ENCODE measurements at places on chromosomes 11 and 22.

DNA sequence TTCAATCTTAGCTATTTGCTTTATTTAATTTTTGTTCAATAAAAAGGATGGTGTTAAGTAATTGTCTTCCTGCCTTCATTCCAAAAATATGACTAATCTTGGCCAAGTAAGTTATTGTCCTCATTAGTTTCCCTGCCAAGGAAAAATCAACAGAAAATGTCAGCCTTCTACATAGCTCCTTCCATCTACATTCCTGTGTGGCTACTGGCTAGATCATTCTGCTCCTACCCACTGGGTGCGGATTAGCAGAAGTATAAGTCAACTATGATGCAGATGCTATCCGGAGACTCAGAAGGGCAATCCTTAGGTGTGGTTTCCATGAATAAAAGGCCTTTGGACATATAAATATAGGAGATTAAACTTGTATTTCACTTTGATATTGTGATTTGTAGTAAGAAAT lies 154.4 kb downstream of the SBF2 start:
- DNase-seq, result no peak
- H3K4me3 ChIP-seq, result no peak overlapping the region
- no peaks in the 10 kb centered on the region for H3K4me1 ChIP-seq
- no peak overlapping the region for H3K27ac ChIP-seq
- H3K36me3 ChIP-seq, result no peaks in the 10 kb centered on the region
- no peaks in the 10 kb centered on the region for H3K27me3 ChIP-seq

DNA sequence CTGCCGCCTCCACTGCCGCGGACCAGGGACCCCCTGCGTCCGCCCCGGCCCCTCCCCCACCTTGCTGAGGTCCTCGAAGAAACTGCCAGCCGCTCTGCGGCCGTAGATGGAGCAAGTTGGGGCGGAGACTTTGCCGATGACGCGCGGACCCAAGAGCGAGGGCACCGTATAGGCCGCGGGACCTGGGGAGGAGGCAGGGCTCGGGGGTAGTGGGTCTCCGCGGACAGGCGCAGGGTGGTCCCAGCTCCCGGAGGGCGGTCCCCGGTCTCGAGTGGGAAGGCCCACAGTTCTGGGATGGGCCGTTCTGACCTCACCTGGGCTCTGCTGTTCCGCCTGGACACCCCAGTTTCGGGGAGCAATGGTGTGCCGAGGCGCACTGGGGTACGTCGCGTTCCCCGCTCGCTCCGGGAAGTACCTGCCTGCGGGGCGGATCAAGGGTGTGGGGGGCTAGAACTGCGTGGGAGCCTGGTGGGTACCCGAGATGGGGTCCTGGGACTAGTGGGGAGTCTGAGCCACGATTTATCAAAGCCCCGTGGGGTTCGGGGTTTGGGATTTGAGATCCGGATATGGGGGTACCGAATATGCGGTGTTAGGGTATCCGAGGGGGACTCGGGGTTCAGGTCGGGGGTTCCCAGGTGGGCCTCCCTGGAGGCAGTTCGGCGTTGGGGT lies 1.2 kb upstream of the TYMP start:
- no peaks in the 10 kb centered on the region for H3K36me3 ChIP-seq
- H3K4me1 ChIP-seq, result peaks cover 73% of the 10 kb centered on the region
- no peaks in the 10 kb centered on the region for H3K27me3 ChIP-seq
- peak overlapping the region; percentile 99 for H3K27ac ChIP-seq
- peak overlapping the region; percentile 87 for H3K4me3 ChIP-seq

DNA sequence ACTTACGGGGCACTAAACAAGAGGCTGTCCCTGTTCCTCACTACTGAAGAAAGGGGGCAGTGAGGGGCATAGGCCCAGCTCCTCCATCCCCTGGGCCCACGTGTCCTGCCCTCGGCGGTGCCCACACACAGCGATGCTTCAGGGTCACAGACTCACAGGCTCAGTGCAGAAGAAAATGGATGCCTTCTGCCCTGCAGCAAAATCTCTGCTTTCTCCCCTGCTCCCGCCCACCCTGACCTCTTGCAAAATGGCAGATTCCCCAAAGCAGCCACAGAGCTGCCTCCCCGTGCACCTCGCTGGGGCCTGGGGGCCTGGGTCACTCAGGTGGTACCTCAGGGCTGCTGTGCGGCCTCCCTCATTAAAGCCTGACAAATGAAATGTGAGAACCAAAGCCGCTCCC lies 204.0 kb downstream of the DSCAML1 start:
- H3K27me3 ChIP-seq, result no peaks in the 10 kb centered on the region
- no peaks in the 10 kb centered on the region for H3K36me3 ChIP-seq
- H3K4me1 ChIP-seq, result no peaks in the 10 kb centered on the region
- no peak overlapping the region for H3K4me3 ChIP-seq
- H3K27ac ChIP-seq, result no peak overlapping the region

DNA sequence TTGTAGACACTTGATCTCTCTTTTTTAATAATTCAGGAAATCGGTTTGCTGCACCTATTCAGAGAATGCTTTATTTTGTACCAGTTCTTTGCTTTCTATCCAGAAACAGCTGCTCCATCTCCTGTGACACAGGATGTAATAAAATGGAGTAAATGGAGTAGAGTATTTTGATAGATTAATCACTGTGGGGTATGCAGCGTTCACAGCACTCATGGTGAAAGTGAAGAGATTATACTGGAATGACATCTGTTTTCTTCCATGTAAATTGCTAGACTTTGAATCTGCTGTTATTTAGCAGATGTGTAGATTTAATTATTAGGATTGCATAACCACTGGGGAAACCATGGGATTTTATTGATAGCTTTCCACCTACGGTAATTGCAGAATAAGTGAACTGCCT lies 227.3 kb upstream of the ARHGAP42 start:
- no peak overlapping the region for H3K27ac ChIP-seq
- no peaks in the 10 kb centered on the region for H3K36me3 ChIP-seq
- DNase-seq, result no peak
- H3K27me3 ChIP-seq, result no peaks in the 10 kb centered on the region

DNA sequence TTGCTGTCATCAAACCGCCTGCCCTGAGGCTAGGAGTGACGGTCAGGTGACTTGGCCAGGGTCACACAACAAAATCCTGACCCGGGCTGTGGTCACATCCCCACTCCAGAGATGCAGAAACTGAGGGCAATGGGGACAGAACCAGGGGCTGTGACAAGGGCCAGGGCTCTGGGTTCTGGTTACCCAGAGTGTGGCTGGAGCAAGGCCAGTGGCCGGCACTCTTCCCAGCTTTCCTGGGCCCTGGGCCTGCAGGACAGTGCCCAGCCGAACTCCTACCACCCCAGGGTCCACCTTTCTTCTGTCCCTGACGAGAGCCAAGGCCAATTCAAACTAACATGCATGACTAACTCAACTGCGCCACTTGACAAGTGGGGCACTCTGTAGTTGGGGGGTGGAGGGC lies 35.9 kb downstream of the ARVCF start:
- no peak overlapping the region for H3K4me3 ChIP-seq
- H3K36me3 ChIP-seq, result no peaks in the 10 kb centered on the region
- peaks cover 1% of the 10 kb centered on the region for H3K4me1 ChIP-seq
- H3K27me3 ChIP-seq, result no peaks in the 10 kb centered on the region

DNA sequence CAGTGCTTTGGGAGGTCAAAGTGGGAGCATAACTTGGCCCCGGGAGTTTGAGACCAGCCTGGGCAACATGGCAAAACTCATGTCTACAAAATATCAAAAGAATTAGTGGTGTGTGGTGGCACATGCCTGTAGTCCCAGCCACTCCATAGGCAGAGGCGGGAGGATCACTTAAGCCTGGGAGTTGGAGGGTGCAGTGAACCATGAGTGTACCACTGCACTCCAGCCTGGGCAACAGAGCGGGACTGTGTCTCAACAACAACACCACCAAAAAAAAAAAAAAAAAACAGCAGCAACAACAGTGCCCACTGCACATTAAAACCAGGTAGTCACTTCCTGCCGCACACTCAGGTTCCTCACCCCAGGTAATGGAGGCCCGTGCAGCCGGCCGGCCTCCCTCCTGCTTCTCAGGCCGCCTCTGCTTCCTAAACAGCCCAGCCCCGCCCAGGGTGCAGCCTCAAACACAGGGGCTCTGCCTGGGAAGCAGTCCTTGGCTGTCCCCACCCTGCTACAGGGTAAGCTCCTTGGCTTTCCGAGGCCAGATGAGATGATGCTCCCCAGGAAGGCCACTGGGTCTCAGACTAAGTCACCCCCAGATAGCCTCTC lies 318.3 kb downstream of the SHANK2 start:
- H3K27me3 ChIP-seq, result no peaks in the 10 kb centered on the region
- DNase-seq, result no peak
- no peak overlapping the region for H3K4me3 ChIP-seq
- no peak overlapping the region for H3K27ac ChIP-seq
- H3K4me1 ChIP-seq, result no peaks in the 10 kb centered on the region

GRCh38 chr11:67114275-67114896 lies 4.7 kb upstream of the KDM2A start:
- peaks cover 22% of the 10 kb centered on the region for H3K4me1 ChIP-seq
- no peak for DNase-seq
- H3K36me3 ChIP-seq, result no peaks in the 10 kb centered on the region
- H3K27me3 ChIP-seq, result no peaks in the 10 kb centered on the region

GRCh38 chr11:97815667-97816066 lies 1205.1 kb upstream of the CNTN5 start:
- H3K4me1 ChIP-seq, result no peaks in the 10 kb centered on the region
- no peak overlapping the region for H3K27ac ChIP-seq
- H3K36me3 ChIP-seq, result no peaks in the 10 kb centered on the region

- no peaks in the 10 kb centered on the region for H3K27me3 ChIP-seq
- no peak overlapping the region for H3K4me3 ChIP-seq
- no peaks in the 10 kb centered on the region for H3K4me1 ChIP-seq
- DNase-seq, result no peak
These were observed 311.3 kb downstream of the LUZP2 start for GRCh38 chr11:24808173-24808572.

DNA sequence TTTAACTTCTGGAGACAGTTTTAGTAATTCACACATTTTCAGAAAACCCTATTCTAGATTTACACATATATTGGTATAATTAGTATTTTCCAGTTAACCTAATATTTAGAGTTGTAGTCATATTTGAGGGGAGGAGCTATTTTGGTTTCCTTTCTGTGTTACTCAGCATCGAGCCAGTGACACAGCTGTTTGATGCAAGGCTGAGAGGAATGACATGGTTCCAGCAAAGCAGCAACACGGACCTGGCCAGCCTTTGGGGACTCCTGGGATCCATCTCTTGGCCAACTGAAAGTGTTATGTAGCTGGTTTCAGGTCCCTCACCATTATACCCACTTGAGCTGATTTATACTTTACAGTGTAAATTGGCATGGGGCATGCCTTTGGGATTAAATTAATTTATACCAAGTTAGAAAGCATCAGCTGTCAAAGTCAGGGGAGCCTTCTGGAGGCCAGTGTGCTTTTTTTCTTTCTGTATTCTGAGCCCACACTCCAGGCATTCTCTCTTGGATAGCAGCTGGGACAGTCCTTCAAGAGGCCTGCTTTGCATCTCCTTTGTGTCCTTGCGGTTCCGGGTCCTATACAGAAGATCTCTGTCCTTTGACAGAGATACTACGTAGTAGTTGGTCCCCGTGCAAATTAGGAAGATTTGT lies 91.3 kb upstream of the SLC25A18 start:
- H3K4me3 ChIP-seq, result no peak overlapping the region
- H3K27ac ChIP-seq, result no peak overlapping the region
- DNase-seq, result no peak
- H3K4me1 ChIP-seq, result no peaks in the 10 kb centered on the region
- no peaks in the 10 kb centered on the region for H3K36me3 ChIP-seq

- no peaks in the 10 kb centered on the region for H3K27me3 ChIP-seq
- H3K36me3 ChIP-seq, result no peaks in the 10 kb centered on the region
- DNase-seq, result peak; percentile 74
- H3K4me1 ChIP-seq, result no peaks in the 10 kb centered on the region
These were observed 26.5 kb upstream of the UBASH3B start for GRCh38 chr11:122628810-122629555.

GRCh38 chr11:131637469-131638175 lies 267.2 kb downstream of the NTM start:
- H3K4me1 ChIP-seq, result no peaks in the 10 kb centered on the region
- H3K27me3 ChIP-seq, result no peaks in the 10 kb centered on the region
- no peaks in the 10 kb centered on the region for H3K36me3 ChIP-seq
- no peak overlapping the region for H3K27ac ChIP-seq
- H3K4me3 ChIP-seq, result no peak overlapping the region

DNA sequence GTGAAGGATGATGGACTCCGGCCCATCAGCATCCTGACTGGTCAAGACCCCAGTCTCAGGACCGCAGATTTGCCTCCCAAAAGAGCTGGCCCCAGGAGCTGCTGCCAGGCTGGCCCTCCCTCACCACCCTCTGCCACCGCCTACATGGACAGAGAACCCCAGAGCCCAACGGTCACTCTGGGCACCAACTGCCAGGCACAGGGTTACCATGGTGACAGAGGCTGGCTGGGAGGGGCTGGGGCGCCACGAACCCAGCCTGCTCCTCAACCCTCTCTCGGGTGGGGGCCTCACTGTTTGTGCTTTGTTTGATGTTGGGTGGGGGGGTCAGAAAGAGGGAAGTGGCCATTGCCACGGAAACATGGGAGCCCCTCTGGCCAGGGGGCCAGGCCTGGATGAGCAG lies 55.8 kb downstream of the ELFN2 start:
- peak overlapping the region; percentile 31 for H3K27ac ChIP-seq
- peaks cover 31% of the 10 kb centered on the region for H3K4me1 ChIP-seq
- DNase-seq, result no peak
- no peaks in the 10 kb centered on the region for H3K36me3 ChIP-seq
